ENCODE measurements at places on chromosomes 1 and 21.
A peak's percentile ranks its signal among the peaks of the same experiment; 100 is the strongest.

GRCh38 chr1:179058487-179059483, 23.1 kb upstream of the TOR3A start:
- DNase-seq: no peak

DNA sequence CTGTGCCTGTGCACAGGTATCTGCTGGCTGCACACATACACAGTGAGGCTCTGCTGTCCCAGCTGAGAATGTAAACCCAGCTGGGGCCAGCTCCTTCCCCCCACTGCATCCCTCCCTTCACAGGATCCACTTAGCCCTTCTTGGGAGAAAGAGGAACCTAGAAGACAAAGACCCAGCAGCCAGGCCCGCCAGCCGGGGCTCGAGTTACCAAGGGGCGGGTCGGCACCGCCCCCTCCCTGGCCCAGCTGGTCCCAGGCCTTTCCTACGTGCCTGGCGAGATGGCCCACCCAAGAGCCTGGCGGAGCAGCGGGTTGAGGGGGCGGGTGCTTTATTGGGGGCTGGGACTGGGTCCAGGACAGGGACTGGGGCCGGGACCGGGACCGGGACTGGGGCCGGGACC, 2.1 kb downstream of the SH3BGRL3 start:
- peak; percentile 38 for DNase-seq

DNA sequence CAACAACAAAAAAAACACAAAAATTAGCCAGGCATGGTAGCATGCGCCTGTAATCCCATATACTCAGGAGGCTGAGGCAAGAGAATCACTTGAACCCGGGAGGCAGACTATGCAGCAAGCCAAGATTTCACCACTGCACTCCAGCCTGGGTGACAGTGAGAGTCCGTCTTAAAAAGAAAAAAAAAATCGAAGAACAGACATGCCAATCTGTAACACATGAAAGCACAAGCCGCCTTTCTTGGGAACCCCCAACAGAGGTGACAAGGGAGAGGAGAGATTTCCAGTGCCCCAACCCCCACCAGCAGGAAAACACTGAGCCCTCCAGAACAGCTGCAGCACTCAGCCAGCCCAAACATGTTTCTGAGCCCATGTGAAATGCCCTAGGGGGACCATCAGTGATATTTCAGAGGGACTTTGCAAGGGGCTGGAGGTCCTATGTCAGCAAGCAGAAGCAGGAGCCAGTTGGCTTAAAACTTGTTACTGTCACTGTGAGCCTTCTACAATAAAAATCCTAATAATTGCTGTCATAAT, 14.2 kb upstream of the EFNA1 start:
- no peak for DNase-seq

GRCh38 chr1:42777852-42778251, 6.9 kb upstream of the TMEM269 start:
- no peak for DNase-seq

DNA sequence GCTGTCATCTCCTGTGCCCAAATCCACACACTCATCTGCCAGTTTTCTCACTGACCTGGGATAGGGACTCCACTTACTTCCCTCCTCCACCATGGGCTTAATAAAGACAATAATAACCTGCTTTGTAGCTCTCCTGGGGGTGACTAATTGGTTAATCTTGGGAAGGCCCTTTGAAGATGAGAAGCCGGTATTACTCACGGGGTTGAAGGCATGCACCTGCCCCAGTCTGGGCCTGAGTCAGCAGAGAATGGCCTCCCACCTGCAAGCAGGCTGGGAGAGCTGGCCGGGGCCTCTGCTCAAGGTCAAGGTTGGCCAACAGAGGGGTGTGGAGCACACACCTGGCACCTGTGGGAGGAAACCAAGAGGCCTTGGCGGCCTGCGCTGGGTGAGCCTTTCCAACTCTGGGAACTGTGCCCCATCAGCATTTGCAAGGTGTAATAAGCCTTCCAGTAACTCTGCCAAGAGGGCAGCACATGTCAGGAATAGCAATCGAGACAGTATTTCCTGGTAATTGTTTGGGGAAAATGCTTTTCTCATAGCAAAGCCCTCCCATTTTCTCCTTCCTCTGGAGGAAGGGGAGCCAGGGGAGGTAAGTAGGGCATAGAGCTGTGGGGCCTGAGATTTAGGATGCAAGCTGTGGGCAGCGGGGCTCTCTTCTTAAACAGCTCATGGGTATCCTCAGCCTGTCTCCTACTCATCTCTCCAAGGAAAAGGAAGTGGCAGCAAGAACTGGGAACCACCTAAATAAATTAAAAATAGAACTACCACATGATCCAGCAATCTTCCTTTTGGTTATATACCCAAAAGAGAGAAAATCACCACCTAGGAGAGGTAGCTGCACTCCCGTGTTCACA, 49.0 kb downstream of the TOMM20 start:
- DNase-seq: no peak

GRCh38 chr1:62295921-62296491, 23.2 kb downstream of the KANK4 start:
- peak; percentile 77 for DNase-seq

GRCh38 chr1:78475888-78476610, 14.7 kb upstream of the PTGFR start:
- no peak for DNase-seq

DNA sequence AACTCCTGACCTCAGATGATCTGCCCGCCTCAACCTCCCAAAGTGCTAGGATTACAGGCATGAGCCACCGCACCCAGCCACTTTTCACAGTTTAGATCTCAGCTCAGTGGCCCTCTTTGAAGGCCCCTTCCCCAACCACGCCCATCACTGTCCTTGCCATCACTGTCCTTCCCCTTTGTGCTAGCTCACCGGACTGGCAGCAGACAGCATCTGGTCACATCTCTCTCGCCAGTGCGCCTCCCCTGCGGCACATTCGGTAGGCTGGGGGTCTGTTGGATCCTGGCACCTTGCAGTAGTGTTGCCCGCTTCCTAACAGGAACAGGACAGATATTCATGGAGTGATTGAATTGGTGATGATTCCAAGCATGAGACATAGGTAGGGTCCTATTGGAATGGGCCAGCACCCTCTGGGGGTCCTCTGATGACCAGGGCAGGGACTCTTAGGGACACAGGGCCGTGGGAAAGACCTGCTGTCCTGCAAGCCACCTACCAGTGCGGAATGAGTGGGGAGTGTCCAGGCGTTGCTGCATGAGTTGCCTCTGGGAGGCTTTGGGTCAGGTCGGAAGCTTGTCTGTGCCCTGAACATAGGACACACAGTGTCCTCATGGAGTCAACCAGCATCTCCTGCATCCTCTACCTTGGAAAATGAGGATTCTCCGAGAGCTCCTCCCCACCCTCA, 178.8 kb upstream of the VAMP3 start:
- DNase-seq: no peak

GRCh38 chr1:58722414-58722813, 22.6 kb upstream of the MYSM1 start:
- DNase-seq: no peak

DNA sequence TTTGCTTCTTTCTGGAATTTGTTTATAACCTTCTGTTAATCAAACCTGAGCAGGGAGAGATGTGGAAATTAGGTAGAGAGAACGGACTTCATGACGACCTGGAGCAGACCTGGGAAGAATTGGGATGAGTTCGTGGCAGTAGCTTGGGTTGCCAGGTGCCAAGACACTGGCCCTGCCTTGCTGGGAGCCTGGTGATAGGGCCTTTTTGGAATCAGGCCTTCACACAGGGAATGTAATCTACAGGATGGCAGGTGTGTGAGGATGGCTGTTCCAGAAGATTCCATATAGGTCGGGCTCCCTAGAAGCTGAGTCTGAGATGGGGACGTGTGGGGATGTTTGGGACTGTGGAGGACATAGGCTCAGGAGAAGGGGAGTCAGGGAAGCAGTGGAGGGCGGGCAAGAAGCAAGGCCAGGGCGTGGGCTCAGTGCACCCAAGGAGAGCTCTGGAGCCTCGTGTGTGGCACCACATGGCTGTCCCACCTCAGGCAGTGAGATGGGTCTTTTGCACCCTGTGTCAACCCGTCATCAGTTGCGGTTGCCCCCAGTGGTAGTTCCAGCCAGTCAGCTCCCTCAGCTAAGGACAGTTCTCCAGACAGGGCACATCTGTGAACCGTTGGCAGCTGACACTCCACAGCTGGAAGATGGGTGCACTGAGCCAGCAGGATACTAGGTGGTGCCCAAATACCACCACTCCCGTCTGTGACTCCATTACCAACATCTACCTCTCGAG, 395.9 kb downstream of the MATN1 start:
- DNase-seq: no peak

DNA sequence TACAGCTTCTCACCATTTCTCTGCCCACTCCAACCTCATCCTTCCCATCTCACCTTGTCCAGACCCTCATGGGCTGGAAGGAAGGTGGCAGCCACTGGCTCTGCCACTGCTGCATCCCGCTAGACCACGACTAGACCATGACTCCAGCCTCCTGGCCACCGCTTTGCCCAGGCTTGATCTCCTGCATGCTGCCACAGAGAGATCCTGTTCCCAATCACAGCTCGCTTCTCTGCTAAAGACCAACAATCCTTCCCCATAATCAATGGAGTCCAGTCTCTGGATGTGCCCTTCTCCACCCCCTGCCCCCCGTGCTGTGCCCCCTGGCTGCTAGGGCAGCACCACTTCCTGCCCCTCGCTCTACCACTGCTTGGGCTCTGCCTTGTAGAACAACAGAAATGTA, 64.9 kb upstream of the DMRTB1 start:
- DNase-seq: no peak

DNA sequence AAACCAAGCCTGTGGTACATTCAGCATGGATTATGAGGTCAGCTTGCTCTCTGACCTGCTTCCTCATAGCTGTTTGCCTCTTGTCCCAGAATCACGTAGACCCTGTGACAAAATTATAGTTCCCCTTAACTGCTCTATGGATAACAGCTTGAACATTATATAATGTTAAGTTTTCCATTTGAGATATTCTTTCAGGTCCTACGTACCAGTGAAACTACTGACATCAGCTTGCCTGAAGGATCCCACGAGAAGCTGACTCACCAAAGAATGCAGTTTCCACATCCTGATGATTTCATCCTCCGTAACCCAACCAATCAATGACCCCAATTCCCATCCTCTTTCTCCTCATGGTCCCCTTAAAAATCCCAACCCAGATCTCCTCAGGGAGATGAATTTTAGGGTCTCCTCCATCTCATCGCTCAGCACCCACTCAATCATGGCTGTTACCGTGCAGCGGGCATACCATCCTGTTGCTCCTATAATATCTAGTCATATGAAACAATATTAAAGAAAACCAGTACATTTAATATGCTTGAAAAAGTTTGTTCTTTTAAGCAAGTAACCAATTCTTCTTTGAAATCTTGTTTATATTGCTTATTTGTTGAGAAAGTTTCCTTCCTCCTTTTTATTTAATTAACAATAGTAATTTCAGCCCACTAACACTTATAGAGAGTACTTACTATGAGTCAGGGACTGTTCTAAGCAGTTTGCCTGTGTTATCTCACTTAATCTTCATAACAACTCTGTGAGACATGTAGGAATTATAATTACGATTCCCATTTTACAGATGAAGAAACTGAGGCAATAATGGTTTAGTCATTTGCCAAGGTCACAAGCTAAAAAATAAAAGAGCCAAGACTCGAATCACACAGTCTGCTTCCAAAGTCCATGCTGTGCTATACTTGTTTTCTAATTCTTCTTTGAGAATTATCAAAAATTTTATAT, 27.4 kb downstream of the CHML start:
- DNase-seq: no peak

DNA sequence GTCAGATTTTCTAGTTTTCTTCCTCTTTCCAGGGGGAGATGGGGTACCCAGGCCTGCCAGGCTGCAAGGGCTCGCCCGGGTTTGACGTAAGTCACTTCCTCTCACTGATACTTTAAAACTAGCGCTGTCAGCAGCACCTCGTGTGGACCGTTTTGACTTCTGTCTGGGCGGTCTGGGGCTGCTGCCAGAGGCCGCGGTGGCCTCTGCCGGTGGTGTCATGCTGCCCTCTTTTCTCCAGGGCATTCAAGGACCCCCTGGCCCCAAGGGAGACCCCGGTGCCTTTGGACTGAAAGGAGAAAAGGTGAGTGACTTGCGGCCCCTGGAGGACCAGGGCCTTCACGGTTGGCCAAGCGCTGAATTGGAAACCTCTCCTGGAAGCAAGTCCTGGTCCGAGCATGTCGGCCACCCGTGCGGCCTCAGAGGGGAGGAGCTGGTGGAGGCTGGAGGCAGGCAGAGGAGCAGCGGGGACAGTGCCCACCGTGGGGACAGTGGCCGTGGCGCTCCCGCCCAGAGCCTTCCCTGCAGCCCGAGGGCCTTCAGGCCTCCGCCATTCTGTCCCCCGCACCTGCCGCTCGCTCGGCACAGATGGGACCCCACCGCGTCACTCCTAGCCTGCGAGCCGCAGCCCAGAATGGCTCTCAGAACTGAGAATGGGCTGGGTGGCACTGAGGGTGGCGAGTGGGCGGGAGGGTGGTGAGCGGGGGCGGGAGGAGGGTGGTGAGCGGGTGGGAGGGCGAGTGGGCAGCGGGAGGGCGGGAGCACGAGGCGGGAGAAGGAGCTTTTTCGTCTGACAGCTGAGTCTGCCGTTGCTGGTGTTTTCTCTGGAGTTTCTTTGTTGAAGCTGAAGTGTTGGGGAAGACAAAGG, 9.4 kb downstream of the COL6A1 start:
- DNase-seq: no peak

DNA sequence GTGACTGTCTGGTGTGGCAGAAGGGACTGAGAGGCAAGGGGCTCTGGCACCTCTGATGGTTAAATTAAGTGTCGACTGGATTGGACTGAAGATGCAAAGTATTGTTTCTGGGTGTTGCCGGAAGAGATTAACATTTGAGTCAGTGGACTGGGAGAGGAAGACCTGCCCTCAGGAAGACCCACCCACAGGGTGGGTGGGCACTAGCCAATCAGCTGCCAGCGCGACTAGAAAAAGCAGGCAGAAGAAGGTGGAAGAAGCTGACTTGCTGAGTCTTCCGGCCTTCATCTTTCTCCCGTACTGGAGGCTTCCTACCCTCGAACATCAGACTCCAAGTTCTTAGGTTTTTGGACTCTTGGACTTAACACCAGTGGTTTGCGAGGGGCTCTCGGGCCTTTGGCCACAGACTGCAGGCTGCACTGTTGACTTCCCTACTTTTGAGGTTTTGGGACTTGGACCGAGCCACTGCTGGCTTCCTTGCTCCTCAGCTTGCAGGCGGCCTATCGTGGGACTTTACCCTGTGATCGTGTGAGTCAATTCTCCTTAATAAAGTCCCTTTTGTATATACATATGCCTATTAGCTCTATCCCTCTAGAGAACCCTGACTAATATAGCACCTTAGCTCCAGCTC, 79.6 kb downstream of the KAZN start:
- no peak for DNase-seq

- no peak for DNase-seq
These were observed 32.2 kb downstream of the KLHDC7A start for GRCh38 chr1:18512883-18513282.

DNA sequence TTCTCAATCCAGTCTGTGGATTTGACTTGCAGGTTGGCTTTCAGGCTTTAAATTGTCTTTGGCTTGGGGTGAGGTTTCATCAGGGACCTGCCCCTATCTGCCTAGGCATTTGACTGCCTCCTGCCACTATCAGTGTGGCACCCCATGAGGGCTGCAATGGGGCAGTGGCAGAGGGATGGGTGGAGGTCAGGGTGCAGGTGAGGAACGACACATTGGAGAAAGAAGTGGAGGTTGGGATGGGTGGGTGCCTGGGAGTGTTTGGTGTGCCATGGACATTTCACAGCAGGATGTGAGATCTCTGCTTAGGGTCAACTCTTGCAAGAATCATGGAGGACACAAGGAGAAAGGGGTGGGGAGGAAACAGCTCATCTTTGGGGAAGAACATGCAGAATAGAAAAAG, 625.1 kb downstream of the PTPRU start:
- DNase-seq: no peak

All from skin of body (tissue), 3 donors.